ENCODE measurements at places on chromosomes 7 and 10.
A peak's percentile ranks its signal among the peaks of the same experiment; 100 is the strongest.

GRCh38 chr7:44148961-44149536, 7.9 kb upstream of the MYL7 start:
- no peak for DNase-seq

- no peak for DNase-seq
These were observed 162.1 kb upstream of the NOBOX start for GRCh38 chr7:144565586-144565985.

GRCh38 chr7:107596881-107597581, 17.0 kb downstream of the BCAP29 start:
- no peak for DNase-seq

- no peak for DNase-seq
These were observed 8.7 kb upstream of the SAMD9L start for GRCh38 chr7:93156884-93157283.

DNA sequence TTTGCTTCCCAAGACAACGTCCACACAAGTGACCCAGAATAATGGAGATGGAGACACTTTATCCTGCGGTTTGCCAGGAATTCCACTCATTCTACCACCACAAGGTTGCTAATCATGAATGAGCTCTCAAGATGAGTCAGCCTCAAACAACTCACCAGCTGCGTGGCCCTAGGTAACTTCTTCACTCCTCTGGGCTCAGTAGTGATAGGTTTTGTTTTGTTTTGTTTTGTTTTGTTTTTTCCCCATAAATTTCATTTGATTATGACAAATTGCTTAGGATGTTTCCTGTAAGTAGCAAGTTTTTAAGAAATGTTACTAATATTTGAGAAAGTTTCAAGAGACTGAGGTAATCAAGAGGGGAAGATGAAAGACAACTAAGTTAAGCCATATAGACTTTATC, 286.8 kb downstream of the PARD3 start:
- DNase-seq, result peak; percentile 54

GRCh38 chr10:19579761-19580545, 236.3 kb upstream of the PLXDC2 start:
- no peak for DNase-seq

DNA sequence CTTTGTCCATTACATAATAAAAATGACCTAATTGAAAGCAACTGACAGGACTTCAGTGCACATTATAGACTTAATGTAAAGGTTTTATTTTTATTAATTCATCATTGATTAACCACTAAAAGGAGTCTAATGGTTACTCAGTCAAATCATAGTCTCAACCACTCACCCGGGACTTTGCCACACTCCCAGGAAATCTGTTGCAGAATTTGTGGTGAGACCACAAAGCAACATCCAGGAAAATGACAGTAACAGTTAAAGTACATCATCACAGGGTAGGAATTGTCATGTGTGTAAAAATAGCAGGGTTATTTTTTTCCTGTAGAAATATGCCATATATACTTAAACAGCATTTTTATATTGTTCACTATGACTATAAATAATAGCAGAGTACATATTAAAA, 6.3 kb upstream of the HGF start:
- no peak for DNase-seq
